ENCODE measurements at places on chromosomes 11 and 22. TPM values are rescaled to one million over a fixed set of nuclear protein-coding genes. Genes with fewer than 3 reads are reported as not detected.

GRCh38 chr11:79458709-79459108, 17.9 kb upstream of the TENM4 start:
- no peak for DNase-seq

- no peak for DNase-seq
Measured at GRCh38 chr11:36109850-36110606, 166.2 kb downstream of the LDLRAD3 start.

DNA sequence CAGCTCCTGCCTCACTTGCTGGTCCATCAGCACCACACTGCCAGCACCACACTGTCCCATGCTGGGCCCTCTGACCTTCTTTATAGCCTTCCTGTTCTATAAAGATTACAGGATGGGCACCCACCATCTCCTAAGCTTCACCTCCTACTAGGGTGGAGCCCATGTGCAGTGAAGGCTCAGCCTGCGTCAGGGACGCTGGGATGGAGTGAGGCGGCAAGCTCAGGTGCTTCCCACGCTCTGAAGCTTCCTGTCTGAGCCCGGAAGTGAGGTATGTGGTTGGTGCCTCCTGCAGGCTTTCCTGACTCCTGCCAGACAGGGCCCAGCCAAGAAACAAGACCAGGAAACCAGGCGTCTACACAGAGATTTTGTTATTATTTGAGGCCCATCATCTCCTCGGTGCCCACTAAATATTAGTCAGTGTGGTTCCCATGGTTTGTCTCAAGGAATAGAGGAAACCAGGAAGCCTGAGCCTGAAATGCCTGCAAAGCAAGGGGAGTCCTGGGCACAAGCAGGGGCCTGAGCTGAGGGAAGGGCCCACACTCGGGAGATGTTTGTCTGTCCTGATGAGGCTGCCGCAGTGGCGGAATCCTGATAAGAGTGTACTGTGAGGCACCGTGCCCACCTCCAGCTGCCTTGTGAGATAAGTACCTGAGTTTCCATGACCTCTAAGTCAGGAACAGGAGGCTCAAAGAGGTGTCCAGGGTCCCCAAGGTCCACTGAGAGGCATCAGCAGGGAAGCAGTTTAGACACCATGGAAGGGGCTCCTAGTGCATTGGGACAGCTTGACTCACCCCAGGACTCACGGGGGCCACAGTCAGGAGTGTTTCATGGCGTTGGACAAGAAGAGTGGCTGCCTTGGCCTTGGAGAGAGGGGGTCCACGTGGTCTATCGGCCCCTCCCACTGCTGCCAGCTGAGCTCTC, 22.0 kb downstream of the RSPH14 start:
- DNase-seq = no peak

DNA sequence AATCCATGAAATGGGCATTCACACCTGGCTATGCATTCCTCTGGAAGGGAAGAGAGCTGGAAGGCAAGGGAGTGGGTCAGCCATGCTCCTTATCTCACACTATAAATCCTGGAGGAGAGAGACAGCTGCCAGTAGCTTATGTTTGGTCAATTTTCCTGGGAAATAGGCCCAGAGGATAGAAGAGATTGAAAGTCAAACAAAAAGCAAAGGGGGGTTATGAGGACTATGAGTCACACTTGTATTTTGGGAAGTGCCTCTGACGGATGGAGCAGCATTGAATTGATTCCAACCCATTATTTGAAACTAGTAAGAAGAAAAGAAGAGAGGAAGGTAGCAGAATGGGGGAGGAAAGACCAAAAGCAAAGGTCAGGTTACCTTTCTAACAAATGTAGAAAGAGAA, 25.0 kb downstream of the SNX19 start:
- DNase-seq = no peak

GRCh38 chr22:40410272-40410671, 39.9 kb downstream of the SGSM3 start:
- DNase-seq = no peak

GRCh38 chr11:67269401-67270255, 3.4 kb downstream of the GRK2 start:
- DNase-seq = no peak

DNA sequence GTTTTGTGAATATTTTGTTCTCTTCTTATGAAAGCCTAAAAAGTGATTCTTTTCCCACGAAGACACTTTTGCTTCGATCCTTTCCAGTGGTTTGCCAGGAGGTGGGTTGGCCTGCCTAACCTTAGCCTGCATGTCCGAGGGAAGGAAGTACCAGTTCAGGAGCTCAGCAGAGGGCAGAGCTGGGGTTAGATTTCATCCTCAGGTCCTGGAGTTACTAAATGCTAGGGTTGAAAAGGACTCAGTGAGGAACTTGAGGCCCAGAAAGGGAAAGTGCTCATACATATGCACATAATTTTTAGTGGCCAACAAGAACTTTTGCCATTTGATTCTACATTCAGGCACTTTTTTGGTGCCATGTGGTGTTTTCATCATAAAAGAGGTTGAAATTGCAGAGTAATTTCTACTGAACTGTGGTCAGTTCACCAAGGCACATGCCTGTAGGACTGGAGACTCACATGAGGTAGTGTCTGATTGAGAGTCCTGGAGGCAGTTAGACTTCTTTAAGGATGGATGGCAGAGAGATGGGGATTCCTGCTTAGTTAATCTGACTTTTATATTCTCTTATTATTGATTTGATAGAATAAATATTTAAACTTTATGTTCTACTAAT, 36.7 kb downstream of the NCAM1 start:
- no peak for DNase-seq

GRCh38 chr11:102470251-102470650, 17.7 kb upstream of the TMEM123 start:
- no peak for DNase-seq

DNA sequence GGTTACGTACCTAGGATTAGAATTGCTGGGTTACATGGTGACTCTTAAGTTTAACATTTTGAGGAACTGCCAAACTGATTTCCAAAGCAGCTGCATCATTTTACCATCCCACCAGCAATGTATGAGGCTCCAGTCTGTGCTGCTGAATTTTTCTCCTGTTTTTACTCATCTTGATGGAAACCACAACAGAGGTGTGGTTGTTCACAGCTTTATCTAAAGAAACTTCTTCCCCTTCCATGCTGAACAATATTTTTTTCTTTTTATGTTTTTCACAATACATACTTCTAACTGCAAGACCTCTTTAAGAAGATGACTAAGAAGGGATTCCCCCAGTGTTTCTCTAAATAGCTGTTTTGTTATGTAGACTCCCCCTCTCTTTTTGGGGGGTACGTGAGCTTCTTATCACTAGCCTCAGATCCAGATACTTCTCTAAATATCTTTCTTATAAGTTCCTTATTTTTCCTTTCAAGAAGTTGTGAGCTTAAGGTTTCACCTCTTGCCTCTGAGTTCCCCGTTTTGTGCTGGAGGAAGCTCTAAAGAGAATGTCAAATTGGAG, 24.0 kb downstream of the TCP11L1 start:
- no peak for DNase-seq

DNA sequence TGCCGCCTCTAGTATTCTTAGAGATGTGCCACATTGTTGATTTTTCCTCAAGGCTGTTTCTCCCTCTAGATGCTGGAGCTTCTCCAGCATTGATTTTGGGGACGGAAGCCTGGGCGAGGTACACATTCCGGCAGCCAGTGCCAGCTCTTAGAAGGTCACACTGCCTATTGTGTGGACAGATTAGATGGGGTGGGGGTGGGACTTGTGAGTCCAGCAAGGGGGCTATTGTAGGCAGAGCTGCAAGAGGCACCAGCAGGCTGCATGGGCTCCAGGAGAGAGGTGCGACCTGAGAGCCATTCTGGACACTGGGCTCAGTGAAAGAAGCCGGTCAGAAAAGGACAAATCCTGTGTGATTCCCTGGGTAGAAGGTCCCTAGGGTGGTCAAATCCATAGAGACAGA, 12.4 kb downstream of the C11orf21 start:
- DNase-seq = no peak

GRCh38 chr11:20177136-20177535, 16.9 kb upstream of the DBX1 start:
- no peak for DNase-seq

DNA sequence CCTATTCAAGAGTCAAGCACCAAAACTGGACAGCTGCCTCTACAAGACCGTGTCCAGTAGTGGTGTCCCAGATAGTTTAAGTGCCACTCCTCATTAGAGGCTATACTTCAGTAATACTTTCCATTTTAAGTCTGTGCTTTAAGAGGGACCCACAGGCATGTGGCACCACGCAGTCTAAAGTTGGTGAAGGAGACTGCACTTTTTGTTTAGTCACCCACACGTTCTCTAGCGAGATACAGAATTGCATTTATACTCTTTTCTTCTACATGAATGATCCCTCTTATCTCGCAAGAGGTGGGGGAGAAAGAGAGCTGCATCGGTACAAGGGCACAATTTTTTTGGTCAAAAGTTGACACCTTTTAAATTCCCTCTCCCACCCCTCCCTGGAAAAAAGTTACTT, 41.5 kb downstream of the DDX6 start:
- no peak for DNase-seq

- DNase-seq = no peak
Measured at GRCh38 chr22:23753385-23753784, 840 bp downstream of the VPREB3 start.

The FJX1 gene
- polyA plus RNA-seq = 20.2 TPM

The GAS2 gene
- polyA plus RNA-seq = 15.7 TPM

The SPTBN2 gene
- 48.4 TPM for polyA plus RNA-seq

The NOX4 gene
- polyA plus RNA-seq = 59.2 TPM

Measured in right renal pelvis (tissue), 4 donors.